ENCODE measurements at places on chromosomes 5 and 9.

DNA sequence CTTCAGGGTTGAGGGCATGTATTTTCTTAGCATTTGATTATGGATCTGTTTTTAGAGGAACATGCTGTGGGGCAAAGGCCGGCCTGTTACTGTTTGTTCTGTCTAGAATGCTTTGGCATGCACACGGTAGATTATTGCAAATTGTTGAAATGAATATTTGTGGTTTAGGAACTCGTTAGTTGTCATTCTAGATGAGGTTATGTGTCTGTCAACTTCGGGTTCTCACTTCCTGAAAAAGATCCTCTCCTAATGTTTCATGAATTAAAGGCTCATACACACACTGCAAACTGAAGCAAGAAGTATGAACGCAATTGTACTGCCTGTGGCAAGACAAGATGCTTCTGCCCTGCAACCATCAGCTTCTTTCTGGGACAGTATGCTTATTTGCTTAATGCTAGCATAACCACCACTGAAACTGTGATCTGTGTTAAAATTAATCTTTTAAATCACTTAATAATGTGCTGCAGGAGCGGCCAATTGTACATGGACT, 99.6 kb downstream of the BASP1 start:
- peak; percentile 3 for DNase-seq

- DNase-seq, result no peak
These were observed 6.7 kb downstream of the OR1K1 start for GRCh38 chr9:122806661-122807060.

DNA sequence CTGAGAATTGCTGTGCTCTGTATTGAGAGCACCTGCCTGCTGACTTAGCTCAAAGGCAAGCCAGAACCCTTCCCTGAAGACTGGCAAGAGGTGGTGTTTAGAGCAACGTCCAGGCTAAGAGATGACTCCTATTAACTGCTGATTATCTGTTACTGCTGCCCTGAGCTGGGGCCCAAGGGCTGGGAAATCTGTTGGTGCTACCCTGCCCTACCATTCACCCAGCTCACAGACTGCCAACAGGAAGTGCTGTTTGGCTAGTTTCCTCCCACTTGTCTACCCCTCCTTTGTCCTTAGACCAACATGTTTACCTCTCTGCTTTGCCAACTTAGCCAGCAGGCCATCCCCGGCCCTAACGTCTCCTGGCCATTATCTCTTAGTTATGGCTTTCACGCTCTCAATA, 6.9 kb downstream of the RAB24 start:
- no peak for DNase-seq

DNA sequence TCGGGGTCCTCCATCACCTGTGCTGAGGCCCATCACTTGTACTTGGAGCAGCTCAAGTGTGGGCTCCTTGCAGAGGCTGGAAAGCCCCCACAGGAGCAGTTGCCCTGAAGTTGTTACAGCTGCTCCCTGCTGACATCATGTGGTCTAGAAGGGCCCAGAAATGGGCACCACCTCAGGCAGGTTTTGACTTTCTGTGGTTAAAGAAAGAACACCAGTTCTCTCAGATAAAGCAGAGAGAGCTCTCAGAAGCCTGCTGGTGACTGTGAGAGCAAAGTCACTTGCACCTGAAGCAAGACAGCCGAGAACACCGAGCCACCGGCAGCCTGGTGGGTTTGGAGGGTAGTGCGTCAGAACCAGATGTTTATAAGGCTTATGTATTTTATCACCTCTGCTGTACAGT, 70.4 kb downstream of the MVB12B start:
- peak; percentile 56 for DNase-seq

DNA sequence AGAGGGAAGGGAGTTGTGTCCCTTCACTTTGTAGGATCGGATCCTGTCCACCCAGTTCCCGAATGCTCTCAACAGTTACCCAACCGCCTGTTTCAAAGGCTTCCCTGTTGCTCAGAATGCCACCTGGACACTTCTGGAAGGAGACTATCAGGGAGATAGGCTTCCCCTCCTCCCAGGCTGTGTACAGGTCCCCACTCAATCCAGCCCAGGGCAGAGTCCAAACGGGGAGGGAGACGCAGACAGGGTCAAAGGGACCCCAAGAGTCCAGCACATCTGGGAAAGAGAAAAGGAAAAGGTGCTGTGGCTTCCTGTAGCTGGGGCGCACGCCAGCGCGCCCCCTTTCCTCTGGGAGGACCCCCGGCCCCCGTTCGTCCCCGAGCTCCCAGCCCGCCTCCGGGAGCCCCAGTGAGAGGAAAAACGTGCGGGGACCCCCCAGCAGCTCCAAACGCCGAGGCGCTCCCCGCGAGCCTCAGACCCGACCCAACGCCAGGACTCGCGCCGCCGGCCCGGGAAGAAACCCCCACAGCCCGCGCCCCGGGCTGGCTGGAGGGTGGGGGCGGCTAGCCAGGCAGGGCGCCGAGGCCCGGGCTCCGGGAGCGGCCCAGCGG, 640 bp downstream of the SURF4 start:
- DNase-seq, result no peak

- DNase-seq, result no peak
These were observed 135.7 kb downstream of the CAAP1 start for GRCh38 chr9:26756881-26757280.

DNA sequence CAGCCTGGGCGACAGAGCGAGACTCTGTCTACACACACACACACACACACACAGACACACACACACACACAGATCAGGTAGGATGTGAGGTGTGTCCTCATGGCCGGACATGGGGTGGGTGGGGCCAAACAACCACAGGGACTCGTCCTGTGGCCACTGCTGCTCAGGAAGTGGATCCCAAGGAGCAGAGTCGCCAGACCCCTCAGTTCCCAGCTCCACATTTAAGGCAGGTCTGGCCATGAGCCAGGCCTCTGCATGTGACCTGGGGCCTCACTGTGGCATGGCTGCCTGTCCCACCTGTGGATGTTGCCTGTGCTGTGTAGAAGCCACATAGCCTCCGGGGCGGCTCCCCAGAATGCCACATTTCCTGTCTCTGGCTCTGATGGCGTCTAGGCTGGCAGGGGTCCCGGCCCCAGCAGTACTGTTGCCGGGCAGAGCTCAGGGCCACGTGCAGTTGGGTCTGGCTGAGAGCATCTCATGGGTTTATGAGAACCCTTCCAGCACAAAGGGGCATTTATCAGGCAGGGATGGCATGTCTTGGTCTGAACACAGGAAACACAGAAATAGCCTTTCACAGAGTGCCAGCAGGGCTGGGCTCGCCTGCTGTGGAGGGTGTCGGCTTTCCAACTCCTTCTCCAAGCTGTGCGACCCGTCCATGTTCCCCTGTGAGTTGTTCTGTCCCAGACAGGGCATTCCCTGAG, 9.9 kb upstream of the NINJ1 start:
- DNase-seq, result peak; percentile 85

GRCh38 chr9:90861826-90862740, 60.5 kb downstream of the SYK start:
- no peak for DNase-seq

DNA sequence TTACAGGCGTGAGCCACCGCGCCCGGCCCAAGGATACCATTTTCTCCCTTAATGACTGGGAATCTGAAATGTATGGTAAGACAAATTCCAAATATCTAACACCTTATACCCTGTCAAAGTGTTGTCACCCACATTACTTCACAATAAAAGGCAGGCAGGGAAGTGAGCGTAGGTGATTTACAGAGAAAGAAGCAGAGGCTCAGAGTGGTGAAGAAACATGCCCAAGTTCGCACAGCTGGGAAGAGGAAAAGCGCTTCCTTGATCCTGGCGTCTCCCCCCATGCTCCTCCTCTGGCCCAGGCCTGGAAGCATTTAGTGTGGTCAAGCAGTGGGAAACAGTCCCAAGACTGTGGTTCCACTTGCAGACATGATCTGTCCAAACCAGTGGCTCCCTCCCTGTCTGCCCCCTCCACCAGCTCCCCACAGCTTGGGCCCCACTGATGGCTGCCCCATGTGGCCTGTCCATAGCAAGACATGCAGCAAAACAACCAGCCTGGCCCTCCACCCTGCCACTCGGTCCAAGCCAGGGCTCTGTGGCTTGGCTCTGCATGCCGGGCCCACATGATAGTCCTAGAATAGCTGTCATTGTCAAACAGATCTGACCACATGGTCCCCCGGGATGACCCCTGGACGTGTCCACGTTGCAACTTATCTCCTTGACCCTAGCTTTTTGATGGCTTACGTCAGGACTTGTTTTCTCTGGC, 107.2 kb downstream of the TTLL11 start:
- DNase-seq, result no peak

DNA sequence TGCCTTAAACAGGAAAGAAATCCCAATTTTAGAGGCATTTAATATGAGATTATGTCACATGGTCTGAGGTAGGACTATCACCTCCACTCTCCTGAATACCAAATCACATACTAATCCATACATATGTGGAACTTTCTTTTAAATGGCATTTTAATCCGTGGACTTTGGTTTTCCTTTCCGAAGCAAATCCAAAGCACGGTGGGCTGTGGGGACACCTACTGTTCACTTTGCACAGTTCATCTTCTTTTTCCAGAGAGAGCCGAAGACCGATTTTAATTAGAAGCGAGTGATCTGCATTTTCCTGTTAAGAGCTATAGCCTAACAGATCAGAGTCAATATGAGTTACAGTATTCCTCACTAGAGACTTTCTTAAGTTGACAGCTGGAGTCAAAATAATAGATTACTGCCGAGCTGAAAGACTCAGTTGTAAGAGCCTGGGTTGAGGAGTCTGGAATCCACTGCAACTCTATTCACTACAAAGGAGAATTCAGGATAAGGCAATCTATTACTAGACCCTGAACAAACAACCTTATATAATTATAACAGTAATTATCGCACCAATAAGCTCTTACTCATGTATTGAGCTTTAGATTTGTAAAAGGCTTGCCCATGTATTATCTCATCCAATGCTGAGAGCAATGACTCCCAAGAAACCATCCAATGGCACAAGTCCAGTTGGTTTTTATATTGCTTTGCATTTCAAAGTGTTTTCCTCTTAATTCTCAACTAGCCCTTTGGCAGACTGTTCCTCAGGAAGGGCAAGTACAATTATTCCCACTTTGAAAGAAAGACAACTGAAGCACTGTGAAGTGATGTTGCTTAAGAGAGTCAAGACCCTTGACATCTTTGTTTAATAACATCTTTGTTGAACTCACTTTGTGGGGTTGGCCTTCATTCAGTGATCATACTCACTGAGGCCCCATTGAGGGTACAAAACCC, 144.7 kb downstream of the TRPM6 start:
- no peak for DNase-seq

GRCh38 chr9:137632230-137633161, 13.7 kb downstream of the EHMT1 start:
- no peak for DNase-seq

- DNase-seq, result no peak
These were observed 38.6 kb downstream of the NR4A3 start for GRCh38 chr9:99860266-99860665.

- DNase-seq, result no peak
These were observed 73.4 kb downstream of the C9orf85 start for GRCh38 chr9:71984831-71985281.

GRCh38 chr5:10633271-10634049, 69.6 kb downstream of the ANKRD33B start:
- peak; percentile 52 for DNase-seq

- no peak for DNase-seq
These were observed 55.0 kb upstream of the CDH12 start for GRCh38 chr5:22908129-22908528.

- no peak for DNase-seq
These were observed 129.3 kb downstream of the GRIA1 start for GRCh38 chr5:153619771-153620170.

GRCh38 chr9:12670006-12670405, 23.2 kb upstream of the TYRP1 start:
- DNase-seq, result no peak

DNA sequence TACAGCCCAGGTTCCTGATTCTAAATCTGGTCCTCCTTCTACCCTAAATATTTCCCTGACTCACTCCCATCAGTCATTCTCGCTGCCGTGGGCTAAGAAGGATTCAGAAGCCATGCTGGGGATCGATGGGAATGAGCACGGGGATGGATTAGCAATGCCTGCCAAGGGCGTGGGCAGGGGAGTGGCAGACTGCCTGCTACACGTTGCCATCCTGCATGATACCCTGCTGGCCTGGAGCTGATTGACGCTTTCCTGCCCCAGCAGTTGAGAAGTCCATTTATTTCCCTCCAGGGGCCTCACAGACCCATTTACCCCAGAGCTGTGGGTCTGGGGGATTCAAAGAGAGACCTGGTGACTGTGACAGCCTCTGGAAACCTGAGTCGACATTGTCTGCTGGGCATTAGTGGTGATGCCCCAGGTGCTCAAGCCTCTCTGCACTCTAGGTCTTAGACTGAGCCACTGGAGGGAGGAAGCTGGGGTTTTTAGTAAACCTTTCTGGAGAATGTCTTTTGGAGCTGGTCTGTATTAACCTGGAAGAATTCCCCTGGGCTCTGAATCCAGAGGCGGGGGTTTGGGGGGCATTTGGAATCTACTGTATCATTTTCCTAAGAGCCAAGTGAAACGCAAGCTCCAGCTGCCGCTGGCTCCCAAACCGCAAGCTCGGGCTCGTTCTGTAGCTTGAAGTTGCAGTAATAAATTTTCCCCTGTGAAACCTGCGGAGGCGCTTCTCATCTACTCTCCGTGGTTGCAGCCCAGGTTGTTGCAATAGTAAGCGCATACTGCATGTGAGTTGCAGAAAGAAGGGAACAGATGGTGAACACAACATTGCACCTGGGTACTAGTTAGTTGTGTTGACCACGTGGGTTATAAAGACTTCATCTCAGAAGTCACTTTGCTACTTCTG, 76.3 kb upstream of the RAPGEF1 start:
- DNase-seq, result no peak

GRCh38 chr9:16363916-16364315, 506.6 kb downstream of the BNC2 start:
- no peak for DNase-seq

DNA sequence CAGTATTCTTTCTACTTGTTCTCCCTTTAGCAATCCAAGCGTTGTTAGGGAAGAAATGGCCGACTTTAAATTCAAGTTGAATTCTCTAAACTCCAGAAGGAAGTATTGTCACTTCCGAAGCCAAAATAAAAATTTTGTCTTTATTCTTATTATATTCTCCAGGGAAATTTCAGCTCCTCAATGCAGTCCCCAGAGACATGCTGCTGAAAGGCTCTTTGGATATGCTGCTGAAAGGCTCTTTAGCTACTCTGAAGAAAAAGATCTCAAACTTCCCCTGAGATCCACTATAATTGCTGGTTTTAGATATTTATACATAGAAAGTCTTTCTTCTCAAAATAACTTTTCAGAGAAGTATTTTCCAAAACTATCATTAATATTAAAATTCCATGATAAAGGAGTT, 92.3 kb upstream of the PARP8 start:
- DNase-seq, result no peak

DNA sequence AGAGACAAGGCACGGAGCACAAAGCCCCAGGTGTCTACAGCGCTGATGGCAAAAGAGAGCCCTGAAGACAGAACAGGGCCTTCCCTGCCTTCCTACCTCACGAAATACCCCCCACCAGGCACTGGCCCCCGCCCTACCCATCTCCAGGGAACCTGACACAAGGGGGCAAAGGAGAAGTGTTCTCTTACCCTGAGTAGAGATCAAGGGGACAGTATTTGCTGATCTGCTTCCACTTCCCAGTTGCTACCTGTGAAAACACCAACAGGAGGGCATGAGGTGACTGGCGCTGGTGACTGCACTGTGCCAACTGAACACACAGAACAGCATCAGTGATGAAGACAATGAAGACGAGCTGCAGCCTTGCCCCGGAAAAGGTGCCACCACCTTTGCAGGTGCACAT, 27.4 kb downstream of the IPPK start:
- DNase-seq, result no peak

GRCh38 chr5:94433397-94434163, 184.8 kb downstream of the KIAA0825 start:
- no peak for DNase-seq

Data from CD8-positive, alpha-beta T cell (primary cell).